ENCODE measurements at places on chromosomes 2 and 18.
A peak's percentile ranks its signal among the peaks of the same experiment; 100 is the strongest.

GRCh38 chr2:19648583-19648982, 253.2 kb downstream of the TTC32 start:
- DNase-seq = peak; percentile 78

DNA sequence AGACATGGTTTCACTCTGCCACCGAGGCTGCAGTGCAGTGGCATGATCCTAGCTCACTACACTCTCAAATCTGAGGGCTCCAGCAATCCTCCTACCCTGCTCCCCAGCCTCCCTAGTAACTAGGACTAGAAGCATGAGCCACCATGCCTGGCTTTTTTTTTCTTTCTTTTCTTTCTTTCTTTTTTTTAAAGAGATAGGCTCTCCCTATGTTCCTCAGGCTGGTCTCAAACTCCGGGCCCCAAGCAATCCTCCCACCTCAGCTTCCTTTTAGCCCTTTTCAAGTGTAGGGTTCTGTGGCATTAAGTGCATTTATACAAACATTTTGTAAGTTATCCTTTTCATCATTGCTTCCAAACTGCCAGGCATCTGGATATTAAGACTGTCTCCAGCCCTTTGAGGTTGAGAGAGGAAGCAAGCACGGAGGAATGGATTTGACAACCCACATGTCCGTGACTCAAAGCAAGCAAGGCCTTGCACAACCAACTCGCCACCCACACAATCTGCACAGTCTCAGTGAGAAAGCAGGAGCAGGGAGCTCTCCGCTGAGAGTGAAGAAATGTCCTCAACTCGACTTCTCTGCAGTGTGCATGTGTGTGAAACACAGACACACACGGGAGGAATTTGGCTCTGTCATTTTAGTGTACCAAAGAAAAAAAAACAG, 65.6 kb downstream of the ATP8B1 start:
- DNase-seq = peak; percentile 89

DNA sequence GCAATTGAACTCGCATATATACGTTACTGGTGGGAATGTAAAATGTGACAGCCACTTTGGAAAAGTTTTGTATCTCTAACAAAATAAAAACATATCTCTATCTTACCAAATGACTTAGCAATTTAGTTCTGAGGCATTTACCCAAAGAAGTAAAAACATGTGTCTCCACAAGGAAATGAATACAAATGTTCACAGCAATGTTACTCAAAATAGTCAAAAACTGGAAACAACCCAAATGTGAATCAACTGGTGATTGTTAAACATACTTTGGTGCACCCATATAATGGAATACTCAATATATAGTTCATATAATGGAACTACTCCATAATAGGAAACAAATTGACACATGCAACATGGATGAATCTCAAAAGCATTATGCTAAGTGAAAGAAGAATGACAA, 70.4 kb upstream of the DNER start:
- no peak for DNase-seq

DNA sequence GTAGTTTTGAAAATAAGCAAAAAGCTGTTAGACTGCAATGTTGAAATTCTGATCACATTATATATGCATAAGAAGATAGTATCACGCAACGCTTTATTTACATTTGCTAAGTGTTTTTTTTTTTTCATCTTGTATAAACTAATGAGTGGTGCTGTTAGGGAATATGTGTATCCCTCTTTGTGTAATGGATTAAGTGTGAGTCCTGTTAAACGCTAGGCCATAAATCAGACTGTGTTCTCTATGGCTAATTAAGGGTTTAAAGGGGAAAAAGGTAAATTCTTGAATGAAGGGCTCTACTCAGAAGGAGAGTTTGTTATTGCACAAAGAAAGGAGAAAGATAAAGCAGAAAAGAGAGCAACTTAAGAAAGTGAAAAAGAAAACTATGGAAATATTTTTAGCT, 4.8 kb upstream of the ASXL3 start:
- no peak for DNase-seq

- no peak for DNase-seq
Observed at GRCh38 chr18:26406324-26406723, 142.0 kb downstream of the KCTD1 start.

- DNase-seq = no peak
Observed at GRCh38 chr2:120005834-120006521, 6.9 kb upstream of the EPB41L5 start.

DNA sequence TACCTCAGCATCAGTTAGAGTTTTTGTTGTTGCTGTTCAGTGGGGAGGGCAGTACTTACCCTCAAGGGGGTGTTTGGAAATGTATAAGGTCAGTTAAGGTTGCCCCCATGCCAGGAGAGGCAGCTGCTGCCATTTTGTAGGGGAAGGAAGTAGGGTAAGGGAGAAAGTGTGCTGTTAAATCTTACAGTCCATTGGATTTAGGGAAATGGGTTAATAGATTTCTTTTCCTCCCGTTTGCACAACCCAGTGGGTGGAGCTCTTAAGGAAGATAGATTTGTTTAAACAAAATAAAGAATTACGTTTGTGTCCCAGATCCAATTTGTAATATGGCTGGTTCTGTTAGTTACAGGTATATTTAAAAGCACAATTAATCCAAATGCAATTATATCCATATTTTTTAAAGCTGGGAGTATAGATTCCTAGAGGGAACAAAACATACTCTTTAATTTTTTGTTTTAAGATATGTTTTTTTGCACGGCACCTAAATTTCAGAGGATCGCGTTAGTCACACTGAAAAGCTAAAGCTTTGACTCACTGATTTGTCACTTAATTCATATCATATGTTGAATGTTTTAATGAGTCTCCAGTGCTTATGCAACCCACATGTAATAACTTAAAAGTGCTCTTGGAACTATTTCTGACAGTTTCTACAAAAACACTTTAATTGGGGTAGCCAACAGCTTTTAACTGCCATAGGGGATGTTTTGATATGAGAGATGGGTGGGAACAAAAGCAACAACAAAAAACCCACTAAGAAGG, 9.0 kb upstream of the CWC22 start:
- peak; percentile 69 for DNase-seq

- DNase-seq = no peak
Observed at GRCh38 chr18:9401176-9401575, 66.6 kb downstream of the TWSG1 start.

GRCh38 chr2:178928077-178928476, 120.9 kb upstream of the TTN start:
- DNase-seq = no peak

DNA sequence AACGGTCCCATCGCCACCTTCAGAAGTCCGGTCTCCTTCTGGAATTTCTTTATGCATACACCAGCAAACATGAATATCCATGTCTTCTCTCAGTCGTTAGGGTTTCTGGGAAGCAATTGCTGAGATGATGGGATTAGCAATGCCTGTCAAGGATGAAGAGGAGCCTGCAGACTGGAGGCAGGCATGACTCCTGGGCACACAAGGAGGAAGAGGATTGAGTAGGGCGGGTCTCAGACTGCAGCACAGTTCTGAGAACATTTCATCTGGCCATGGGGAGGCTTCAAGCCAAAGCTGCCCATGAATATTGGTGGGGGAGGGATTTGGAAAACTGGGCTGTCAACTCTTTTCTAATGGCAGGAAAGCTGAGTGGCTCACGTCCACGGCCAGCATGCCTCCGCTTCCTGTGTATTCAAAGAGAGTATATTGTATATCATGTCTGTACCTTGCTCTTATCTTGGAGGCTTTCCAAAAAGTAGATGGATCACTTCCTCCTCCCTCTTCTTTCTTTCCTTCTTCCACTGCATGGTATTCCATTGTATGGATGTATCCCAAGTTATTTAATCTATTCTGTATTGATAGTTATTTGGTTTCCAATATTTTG, 24.5 kb downstream of the MC2R start:
- DNase-seq = no peak

- DNase-seq = no peak
Observed at GRCh38 chr18:5982332-5982731, 87.0 kb upstream of the TMEM200C start.

DNA sequence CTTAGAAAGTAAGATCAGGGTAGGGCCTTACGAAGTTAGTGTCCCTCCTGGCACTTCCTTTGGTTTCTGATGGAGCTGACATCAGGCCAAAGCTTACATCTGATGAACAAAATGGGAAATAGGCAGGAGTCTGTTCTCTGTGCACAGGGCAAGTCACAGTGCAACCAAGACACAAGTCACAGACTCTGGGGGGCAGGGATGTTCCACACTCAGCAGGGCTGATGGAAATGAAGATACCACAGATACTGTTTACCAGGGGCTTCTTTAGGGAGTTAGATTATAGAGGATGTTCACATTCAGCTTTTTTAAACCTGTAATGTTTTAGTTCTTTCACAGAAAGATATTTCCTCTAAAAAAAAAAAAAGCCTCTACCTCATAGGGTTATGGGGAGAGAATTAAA, 106.2 kb upstream of the EPC2 start:
- DNase-seq = no peak

- DNase-seq = peak; percentile 84
Observed at GRCh38 chr2:9594366-9595054, 36.3 kb downstream of the YWHAQ start.

- no peak for DNase-seq
Observed at GRCh38 chr2:42794271-42795046, 2.1 kb upstream of the HAAO start.

DNA sequence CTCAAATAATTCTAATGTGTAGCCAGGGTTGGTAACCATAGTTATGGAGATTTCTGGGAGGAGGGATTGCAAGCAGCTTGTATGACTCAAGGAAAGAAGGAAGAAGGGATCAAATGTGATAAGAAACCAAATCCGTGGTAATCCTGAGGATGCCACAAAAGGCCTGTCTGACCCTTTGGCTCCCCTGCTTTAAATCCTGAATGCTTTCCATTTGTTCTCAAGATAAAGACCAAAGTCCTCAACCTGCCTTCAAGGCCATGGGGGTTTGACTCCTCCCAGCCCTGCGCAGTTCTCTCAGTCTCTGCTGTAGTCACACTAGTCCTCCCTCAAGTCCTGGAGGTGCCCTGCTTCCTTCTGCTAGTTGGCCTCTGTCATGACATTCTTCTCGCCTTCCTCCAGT, 74.0 kb downstream of the SUMO1 start:
- DNase-seq = no peak

GRCh38 chr18:60047556-60047955, 147.8 kb downstream of the PMAIP1 start:
- DNase-seq = no peak

DNA sequence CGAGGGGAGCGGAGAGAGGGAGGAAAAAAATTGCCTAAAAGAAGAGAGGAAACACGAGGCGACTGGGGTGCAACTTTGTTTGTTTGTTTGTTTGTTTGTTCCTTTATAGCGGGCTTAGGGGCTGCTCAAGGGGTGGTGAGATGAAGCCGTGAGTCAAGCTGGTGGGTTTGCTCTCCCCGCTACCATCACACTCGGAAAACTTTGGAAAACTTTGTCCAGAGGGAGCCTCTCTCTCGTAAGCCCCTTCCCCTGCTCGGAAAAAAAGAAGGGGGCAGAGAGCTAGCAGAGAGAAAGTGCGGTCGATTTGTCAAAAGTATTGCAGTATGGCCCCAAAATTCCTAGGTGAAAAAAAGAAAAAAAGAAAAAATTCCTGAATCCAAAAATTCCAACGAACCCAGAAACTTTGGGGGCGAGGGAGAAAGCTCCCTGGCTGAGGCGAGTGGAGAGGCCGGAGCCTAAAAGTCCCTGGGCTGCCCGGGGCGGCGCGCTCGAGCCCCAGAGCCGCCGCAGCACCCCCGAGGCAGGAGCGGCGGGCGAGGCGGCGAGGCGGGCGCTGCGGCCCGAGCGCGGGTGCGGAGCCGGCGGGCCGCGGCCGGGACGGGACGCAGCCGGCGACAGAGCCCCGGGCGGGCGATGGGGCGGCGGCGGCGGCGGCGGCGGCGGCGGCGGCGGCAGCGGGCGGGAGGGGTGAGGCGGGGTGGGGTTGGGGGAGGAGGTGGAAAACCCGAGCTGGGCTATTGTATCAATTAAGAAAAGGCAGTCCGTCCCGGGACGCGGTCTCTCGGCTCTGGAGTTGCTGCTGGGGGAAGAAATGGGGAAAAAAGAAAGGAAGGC, 558 bp upstream of the CYP26B1 start:
- DNase-seq = no peak

- DNase-seq = no peak
Observed at GRCh38 chr2:158120664-158121641, 19.3 kb downstream of the UPP2 start.

DNA sequence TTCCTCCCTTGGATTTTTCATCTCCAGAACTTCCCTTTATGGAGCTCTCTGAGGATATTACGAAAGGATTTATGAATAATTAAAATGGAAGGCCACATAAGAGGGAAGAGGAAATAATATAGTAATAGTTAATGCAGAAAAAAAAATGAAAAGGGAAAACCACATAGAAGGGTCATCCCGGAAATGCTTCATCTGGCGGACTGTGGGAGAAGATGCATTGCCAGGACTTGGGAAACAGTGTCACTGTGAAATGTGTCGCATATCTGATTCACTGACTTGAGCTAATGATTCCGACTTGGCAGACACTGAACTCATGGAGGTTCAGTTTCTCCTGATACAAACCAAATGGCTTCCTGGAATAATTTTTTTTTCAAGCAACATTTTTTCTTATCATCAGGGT, 129.9 kb upstream of the RMP24 start:
- DNase-seq = no peak

- DNase-seq = no peak
Observed at GRCh38 chr2:47833516-47833968, 50.6 kb downstream of the MSH6 start.

GRCh38 chr2:230933521-230934180, 8.6 kb upstream of the GPR55 start:
- no peak for DNase-seq

DNA sequence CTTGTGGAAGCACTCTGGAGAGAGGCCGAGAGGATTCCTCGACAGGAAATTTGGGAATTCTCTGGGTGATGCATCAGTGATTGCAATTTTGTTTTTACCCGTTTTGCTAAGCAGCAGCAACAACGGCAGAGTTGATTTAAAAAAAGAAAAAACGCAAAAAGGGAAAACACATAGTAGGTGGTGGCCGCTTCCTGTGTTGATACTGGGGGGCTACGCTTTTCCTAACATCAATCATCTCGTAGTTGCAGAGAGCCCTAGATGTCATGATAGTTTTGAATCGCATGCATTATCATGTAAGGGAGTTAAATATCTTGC, 271 bp upstream of the RBM43 start:
- no peak for DNase-seq

GRCh38 chr18:50092245-50092805, 102.6 kb downstream of the MYO5B start:
- DNase-seq = no peak

DNA sequence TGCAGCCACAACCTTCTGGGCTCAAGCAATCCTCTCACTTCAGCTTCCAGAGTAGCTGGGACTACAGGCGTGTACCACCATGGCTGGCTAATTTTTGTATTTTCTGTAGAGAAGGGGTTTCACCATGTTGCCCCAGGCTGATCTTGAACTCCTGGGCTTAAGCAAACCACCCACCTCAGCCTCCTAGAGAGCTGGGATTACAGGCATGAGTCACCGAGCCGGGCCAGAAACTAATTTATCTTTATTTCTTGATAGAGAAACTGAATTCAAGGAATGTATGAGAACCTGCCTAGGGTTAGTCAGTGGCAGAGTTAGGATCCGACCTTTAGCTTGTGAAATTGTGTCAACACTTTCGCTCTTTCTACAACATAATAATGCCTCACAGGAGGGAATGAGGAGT, 19.3 kb upstream of the ITGAV start:
- DNase-seq = peak; percentile 66

GRCh38 chr2:159982270-159982669, 80.1 kb downstream of the PLA2R1 start:
- DNase-seq = peak; percentile 91

- DNase-seq = no peak
Observed at GRCh38 chr2:62265106-62265505, 69.2 kb downstream of the B3GNT2 start.

GRCh38 chr2:136075476-136075875, 42.5 kb downstream of the CXCR4 start:
- DNase-seq = no peak

All from astrocyte of the spinal cord (primary cell).